ENCODE measurements at places on chromosomes 3 and 15. TPM values are rescaled to one million over a fixed set of nuclear protein-coding genes. Genes with fewer than 3 reads are reported as not detected.
A peak's percentile ranks its signal among the peaks of the same experiment; 100 is the strongest.

The ERICH6 gene
- not detected for total RNA-seq

The DPPA4 gene
- total RNA-seq, result not detected

GRCh38 chr3:46017720-46018119 is 9.6 kb downstream of the XCR1 start:
- no peaks in the 10 kb centered on the region for H3K27me3 ChIP-seq
- DNase-seq, result no peak
- H3K4me3 ChIP-seq, result no peak overlapping the region
- H3K4me1 ChIP-seq, result no peaks in the 10 kb centered on the region

The DNASE1L3 gene
- 0.42 TPM for total RNA-seq

DNA sequence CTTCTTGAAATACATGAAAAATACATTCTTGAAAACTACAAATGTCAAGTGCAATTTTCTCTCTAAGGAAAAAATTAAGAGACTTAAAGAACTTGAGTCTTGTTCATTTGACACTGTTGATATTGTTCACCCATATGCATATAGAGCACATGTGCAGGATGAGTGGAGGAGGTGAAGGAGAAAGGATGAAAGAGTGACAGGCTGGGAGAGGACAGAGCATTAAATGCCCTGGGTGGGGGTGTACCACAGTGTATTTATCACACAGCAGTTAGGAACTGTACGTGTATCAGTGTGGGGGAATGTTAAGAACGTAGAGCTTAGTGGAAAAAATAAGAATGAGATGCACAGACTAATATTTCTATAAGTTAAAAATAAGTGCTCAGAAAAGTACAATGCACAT is 45.7 kb downstream of the CTDSPL start:
- H3K36me3 ChIP-seq, result no peaks in the 10 kb centered on the region
- H3K4me1 ChIP-seq, result peaks cover 24% of the 10 kb centered on the region
- no peak for DNase-seq

GRCh38 chr3:149151843-149152242 is 22.4 kb downstream of the HPS3 start:
- peak; percentile 30 for DNase-seq
- H3K4me1 ChIP-seq, result peaks cover 12% of the 10 kb centered on the region
- H3K4me3 ChIP-seq, result no peak overlapping the region
- H3K27me3 ChIP-seq, result no peaks in the 10 kb centered on the region

GRCh38 chr15:22973286-22973685 is 6.9 kb downstream of the CYFIP1 start:
- H3K4me3 ChIP-seq, result no peak overlapping the region
- no peak overlapping the region for H3K27ac ChIP-seq
- H3K27me3 ChIP-seq, result no peaks in the 10 kb centered on the region
- no peaks in the 10 kb centered on the region for H3K4me1 ChIP-seq
- H3K36me3 ChIP-seq, result no peaks in the 10 kb centered on the region
- no peak for DNase-seq

GRCh38 chr3:13157986-13158385 is 84.8 kb upstream of the IQSEC1 start:
- H3K27ac ChIP-seq, result no peak overlapping the region
- no peaks in the 10 kb centered on the region for H3K27me3 ChIP-seq
- no peaks in the 10 kb centered on the region for H3K36me3 ChIP-seq
- no peaks in the 10 kb centered on the region for H3K4me1 ChIP-seq
- no peak for DNase-seq

- DNase-seq, result peak; percentile 27
- H3K4me1 ChIP-seq, result peaks cover 35% of the 10 kb centered on the region
- no peaks in the 10 kb centered on the region for H3K36me3 ChIP-seq
- no peaks in the 10 kb centered on the region for H3K27me3 ChIP-seq
- H3K27ac ChIP-seq, result peak within 1 kb of the TSS; percentile 90
- H3K4me3 ChIP-seq, result peak within 1 kb of the TSS; percentile 73
These were observed at the start of gene DNAJA4 for GRCh38 chr15:78264304-78265136. DNAJA4 (plus strand) TSS chr15:78264562; CDS start chr15:78264764, 202 bp downstream.

GRCh38 chr3:13143381-13144004 is 70.3 kb upstream of the IQSEC1 start:
- no peak overlapping the region for H3K4me3 ChIP-seq
- H3K36me3 ChIP-seq, result no peaks in the 10 kb centered on the region
- no peaks in the 10 kb centered on the region for H3K27me3 ChIP-seq
- H3K27ac ChIP-seq, result no peak overlapping the region
- peak; percentile 10 for DNase-seq
- H3K4me1 ChIP-seq, result no peaks in the 10 kb centered on the region

The GCNT3 gene
- total RNA-seq, result not detected

DNA sequence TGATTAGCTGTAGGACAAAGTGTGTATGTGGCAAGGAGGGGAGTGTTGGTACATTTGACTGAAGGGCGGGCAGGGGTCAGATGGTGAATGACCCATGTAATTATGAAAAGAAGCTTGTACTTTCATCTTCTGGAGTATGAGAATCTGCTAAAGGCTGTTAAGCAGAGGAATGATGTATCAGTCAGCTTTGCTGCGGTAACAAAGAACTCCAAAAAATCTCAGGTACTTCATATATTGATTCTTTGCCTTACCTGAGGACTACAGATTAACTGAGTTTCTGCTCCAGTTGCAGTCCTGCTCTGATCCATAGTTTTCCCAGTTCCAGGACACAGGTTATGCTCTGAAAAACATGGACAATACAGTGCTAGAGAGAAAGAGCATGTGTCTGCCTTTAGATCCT is 115.1 kb downstream of the NEK11 start:
- no peak overlapping the region for H3K27ac ChIP-seq

DNA sequence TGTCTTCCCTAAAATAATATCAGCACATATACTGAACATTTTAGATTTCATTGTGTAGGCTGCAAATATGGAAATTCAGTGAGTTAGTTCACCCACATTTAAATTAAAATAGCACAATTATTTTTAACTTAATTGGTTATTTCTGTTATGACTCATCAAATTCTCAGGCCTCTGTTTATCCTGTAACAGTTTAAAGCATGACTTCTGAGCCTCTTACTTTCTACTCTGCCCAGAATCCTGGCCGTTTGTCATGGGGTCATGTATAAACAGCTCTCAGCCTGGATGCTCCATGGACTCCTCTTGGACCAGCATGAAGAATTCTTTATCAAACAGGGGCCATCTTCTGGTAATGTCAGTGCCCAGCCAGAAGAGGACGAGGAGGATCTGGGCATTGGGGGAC is 12.2 kb downstream of the TUBGCP4 start:
- peaks cover 7% of the 10 kb centered on the region for H3K4me1 ChIP-seq
- H3K27ac ChIP-seq, result peak overlapping the region; percentile 62
- no peak overlapping the region for H3K4me3 ChIP-seq
- no peak for DNase-seq

DNA sequence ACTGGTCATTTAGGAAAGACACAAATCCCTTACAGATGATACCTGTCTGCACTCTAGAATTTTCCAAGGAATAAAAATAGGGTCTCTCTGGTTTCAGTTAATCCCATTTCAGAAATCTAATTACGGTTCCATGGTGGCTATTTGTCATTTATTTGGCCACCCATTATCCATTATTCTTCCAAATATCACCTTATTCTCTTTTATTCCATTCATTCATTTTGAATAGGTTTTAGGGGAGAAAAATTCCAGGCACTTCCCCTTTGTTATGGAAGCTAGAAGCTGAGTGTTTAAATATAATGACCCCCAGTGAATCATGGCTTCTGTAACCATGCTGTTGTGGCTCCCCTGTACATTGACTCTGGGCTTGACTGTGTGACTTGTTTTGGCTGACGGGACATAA is 420.8 kb upstream of the DPH6 start:
- no peaks in the 10 kb centered on the region for H3K36me3 ChIP-seq
- no peaks in the 10 kb centered on the region for H3K4me1 ChIP-seq
- no peak for DNase-seq

- peak overlapping the region; percentile 65 for H3K27ac ChIP-seq
- H3K4me1 ChIP-seq, result peaks cover 25% of the 10 kb centered on the region
- no peak for DNase-seq
- no peaks in the 10 kb centered on the region for H3K36me3 ChIP-seq
These were observed 87.8 kb upstream of the GALNT15 start for GRCh38 chr3:16086690-16087089.

DNA sequence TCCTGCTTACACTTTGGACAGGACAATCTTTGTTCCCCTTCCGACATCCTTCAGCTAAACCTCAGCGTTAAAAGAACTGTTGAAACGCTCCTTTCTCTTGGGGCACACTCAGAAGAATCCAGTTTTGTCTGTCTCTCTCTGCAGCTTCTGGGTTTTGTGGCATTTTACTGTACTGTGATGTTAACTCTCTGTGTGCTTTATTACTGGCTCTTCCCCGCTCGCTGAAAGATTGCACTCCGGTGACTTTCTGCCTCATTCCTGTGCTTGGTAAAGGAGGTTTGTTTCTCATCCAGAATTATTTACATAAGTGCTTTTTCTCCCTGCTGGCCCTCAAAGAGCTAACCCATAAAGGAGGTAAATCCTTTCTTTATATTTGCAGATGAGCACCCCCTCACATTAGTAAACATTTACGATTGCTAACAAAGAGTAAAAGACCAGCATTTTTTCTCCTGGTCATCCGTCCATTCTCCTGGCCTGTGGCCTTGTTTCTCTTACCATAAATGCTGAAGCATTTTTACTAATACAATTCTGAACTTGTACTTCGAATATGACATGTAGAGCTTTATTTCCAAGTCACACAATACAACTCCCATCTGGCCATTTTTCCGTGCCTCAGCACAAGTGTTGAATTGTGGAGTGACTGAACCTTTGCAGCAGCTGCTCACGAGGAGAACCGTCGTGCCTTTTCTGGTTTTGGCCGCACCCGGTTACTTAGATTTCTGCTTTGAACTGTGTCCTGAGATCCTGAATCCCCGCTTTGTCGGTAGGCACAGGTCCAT is 69.3 kb upstream of the RPL35A start:
- no peaks in the 10 kb centered on the region for H3K27me3 ChIP-seq
- no peak overlapping the region for H3K4me3 ChIP-seq
- no peak for DNase-seq
- no peaks in the 10 kb centered on the region for H3K4me1 ChIP-seq

- H3K4me3 ChIP-seq, result no peak overlapping the region
- DNase-seq, result no peak
- no peaks in the 10 kb centered on the region for H3K27me3 ChIP-seq
- peaks cover 12% of the 10 kb centered on the region for H3K4me1 ChIP-seq
- H3K36me3 ChIP-seq, result no peaks in the 10 kb centered on the region
These were observed 158.8 kb downstream of the SLCO3A1 start for GRCh38 chr15:92012368-92012629.

The CSTA gene
- total RNA-seq, result 2.4 TPM

The DMXL2 gene
- 3.3 TPM for total RNA-seq

DNA sequence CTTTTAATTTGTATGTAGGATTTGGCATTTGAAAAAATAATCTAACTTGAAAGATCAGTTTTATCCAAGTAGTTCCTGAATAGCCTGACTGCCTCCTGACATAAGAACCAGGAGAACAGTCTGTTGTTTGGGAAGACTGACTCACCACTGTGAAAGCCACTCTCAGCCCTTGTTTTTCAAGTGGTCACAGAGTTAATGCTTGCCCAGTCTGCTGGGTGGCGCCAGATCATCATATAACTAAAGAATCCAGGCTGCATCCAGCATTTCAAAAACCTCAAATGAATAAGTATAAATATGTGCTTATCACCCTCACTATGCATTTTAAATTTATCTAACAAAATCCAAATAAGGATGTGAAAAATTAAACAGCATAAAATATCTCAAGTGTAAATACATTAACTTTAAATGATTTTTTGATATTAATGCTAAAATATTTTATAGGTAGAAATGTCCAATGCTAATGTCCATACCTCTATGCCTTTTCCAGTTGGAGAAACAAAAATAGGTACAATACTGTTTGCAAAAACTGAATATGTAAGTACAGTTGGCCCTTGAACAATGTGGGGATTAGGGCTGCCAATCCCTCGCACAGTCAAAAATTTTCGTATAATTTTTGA is 26.9 kb upstream of the ZBBX start:
- no peak for DNase-seq
- H3K4me1 ChIP-seq, result no peaks in the 10 kb centered on the region
- H3K4me3 ChIP-seq, result no peak overlapping the region
- H3K27me3 ChIP-seq, result no peaks in the 10 kb centered on the region
- no peaks in the 10 kb centered on the region for H3K36me3 ChIP-seq
- H3K27ac ChIP-seq, result no peak overlapping the region

DNA sequence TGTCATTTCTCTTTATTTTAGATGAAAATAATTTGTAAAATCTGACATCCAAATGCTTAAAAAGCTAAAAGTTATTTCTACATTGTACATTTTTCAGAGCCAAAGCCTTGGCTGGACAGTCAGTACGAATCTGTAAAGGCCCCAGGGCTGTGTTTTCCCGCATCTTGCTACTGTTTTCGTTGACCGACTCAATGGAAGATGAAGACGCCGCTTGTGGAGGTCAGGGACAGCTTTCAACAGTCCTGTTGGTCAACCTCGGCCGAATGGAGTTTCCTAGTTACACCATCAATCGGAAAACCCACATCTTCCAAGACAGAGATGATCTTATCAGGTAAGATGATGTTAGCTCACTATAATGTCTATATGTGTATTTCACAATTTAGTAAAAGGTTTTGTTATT is 10.0 kb downstream of the FAN1 start:
- H3K27me3 ChIP-seq, result no peaks in the 10 kb centered on the region
- no peaks in the 10 kb centered on the region for H3K4me1 ChIP-seq
- no peak for DNase-seq
- no peak overlapping the region for H3K4me3 ChIP-seq
- no peak overlapping the region for H3K27ac ChIP-seq

The DLEC1 gene
- not detected for total RNA-seq

- DNase-seq, result no peak
- no peak overlapping the region for H3K4me3 ChIP-seq
- H3K27ac ChIP-seq, result no peak overlapping the region
- peaks cover 6% of the 10 kb centered on the region for H3K4me1 ChIP-seq
These were observed 158.6 kb upstream of the NR2E3 start for GRCh38 chr15:71651750-71652186.

- no peaks in the 10 kb centered on the region for H3K36me3 ChIP-seq
- no peaks in the 10 kb centered on the region for H3K27me3 ChIP-seq
- H3K4me3 ChIP-seq, result no peak overlapping the region
- no peak overlapping the region for H3K27ac ChIP-seq
- no peak for DNase-seq
These were observed 25.7 kb upstream of the MYRIP start for GRCh38 chr3:39783680-39784079.

The RAB27A gene
- 2.1 TPM for total RNA-seq

The ALDH1A3 gene
- 5.8 TPM for total RNA-seq

DNA sequence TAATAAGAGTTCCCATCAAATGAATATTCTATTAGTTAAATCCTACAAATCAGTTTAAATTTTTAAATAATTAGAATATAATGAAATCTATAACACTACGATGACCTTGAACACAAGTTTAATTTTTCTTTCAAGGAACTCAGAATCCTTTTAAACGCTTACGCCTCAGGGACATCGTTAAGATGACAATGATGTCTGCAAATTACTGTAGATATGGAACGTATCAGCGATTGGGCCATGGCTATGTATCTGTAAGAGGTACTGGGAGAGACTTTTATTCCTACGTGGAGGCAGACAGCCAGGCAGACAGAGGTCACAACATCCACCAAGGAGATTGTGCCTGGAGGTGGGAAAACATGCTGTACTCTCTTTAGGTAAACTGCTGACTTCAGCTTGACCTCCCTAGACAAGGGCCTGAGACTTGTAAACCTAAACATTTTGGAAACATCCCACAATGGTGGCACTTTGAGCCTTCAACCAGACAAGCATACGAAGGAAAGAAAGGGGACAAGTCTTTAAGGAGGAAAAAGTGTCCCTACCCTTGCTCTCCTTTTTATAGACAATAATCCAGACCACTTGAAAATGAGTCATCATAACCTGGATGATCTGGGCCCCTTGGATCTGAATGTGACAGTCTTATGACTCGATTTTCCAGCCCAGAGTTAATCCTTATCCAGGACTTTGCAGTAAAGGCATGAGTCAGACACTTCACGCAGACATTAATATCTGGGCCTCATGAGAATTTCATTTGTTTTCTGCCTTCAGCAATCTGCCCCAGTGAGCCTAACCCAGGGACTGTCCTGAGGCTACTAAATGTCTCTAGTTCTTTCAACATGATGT is 6.8 kb upstream of the LDHAL6B start:
- H3K4me3 ChIP-seq, result no peak overlapping the region
- no peaks in the 10 kb centered on the region for H3K27me3 ChIP-seq

Measured in gastrocnemius medialis (tissue), 4 donors.